NCI-H1092 (cell line): ENCODE measurements at places on chromosomes 4 and X.

DNA sequence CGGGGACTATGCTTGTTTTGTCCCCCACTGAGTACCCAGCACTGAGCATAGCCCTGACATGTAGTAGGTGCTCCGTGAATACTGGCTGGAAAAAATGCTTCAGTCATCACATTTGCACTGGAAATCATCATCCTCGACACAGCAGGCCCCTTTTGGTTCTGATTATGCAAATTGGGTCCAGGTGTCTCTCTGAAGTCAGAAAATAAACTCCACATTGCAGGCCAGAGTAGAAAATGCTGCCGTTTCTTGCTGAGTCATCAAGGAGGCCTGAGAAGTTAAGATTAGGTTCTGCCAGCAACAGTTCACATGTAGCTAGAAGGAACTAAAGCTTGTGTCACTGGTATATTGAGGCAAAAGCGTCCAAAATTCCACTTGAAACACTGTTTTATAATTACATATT lies 15.0 kb upstream of the STK32B start:
- no peak for DNase-seq

DNA sequence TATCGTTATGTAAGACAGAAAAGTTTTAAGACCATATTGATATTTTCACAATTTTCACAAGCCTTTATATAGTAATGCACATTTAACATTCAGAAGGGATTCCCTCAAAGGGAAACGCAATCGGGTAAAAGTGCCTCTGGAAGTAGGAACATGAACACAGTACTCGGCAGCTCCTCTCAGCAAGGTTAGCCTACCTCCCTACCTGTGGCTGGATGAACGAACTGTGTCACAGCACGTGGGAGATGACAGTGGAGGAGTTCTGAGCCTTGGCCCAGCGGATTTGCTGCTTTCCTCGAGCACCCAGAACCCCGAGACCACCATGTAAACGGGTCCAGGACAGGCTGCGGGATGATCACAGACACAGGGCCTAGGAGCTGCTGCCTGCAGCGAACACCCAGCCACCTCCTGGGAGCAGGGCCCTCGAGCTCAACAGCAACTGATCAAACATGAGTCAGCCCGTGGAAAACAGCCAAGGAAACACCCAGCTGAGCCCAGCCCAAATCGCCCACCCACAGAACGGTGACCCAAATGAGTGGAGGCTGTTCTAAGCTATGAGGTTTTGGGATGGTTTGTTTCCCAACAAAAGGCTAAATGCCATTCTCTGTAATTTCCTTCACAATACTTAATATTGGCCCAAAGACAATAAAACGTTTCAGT lies 30.4 kb downstream of the FAT1 start:
- no peak for DNase-seq

DNA sequence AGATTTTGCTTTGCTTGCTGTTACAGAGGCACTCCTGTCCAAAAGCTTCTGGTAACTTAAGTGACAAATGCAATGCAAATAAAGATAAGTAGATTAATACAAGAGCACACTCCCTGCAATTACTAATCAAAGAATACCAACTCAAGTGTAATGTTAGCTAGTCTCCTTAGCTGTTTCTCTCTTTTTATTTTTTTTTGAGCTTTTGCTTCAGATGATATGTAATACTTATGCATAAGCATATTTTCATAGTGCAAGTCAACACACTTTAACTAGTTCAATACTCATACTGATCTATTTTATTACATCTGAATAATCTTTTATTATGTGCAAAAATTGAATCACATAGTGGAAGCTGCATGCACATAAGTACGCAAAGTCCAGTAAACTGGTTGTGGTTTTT lies 2.7 kb downstream of the SLC7A11 start:
- no peak for DNase-seq

GRCh38 chr4:169286562-169287301 lies 16.0 kb upstream of the SH3RF1 start:
- no peak for DNase-seq

DNA sequence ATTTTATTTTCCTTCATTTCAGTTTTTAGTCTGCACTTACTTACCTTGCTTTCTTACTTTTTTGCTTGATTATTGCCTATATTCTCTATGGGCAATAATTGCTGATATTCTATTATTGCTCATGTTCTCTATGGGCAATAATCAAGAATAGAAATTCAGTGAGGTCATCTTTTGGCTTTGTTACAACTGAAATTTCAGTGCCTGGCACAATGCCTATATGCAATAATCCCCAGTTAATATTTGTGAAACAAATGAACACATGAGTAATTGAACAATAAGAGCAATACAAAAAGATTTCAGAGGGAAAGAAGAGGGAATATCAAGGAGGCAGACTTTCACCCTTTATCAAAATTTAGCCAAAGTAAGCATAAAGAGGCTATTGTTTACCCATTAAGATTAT lies 48.6 kb upstream of the ARSJ start:
- DNase-seq: no peak

- no peak for DNase-seq
Measured at GRCh38 chrX:153637121-153638040, 9.6 kb upstream of the DUSP9 start.

- no peak for DNase-seq
Measured at GRCh38 chr4:147381749-147382148, 99.1 kb upstream of the EDNRA start.

GRCh38 chr4:17561195-17561909 lies 15.6 kb upstream of the LAP3 start:
- DNase-seq: no peak

DNA sequence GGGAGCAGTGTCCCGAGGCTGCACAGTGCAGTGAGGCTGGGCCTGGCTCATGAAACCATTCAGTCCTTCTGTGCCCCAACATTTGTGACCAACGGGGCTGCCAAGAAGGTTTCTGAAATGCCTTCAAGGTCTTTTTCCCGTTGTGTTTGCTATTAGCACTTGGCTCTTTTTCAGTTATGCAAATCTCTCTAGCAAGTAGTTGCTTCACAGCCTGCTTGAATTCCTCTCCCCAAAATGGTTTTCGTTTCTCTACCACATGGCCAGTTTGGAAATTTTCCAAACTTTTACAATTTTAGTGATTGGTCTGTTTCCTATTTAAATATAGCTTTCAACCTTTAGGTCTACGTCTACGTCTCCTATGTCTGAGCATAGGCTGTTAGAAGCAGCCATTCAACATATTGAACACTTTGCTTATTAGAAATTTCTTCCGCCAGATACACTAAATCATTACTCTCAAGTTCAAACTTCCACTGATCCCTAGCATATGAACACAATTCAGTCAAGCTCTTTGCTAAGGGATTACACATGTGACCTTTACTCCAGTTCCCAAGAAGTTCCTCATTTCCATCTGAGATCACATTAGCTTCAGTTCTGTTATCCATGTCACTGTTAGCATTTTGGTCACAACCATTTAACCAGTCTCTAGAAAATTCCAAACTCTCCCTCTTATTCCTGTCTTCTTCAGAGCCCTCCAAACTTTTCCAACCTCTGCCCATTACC lies 901.8 kb downstream of the GLUD2 start:
- no peak for DNase-seq

GRCh38 chr4:173463816-173464215 lies 64.9 kb upstream of the SCRG1 start:
- no peak for DNase-seq

GRCh38 chrX:150268839-150269355 lies 94.2 kb upstream of the MAMLD1 start:
- DNase-seq: no peak

DNA sequence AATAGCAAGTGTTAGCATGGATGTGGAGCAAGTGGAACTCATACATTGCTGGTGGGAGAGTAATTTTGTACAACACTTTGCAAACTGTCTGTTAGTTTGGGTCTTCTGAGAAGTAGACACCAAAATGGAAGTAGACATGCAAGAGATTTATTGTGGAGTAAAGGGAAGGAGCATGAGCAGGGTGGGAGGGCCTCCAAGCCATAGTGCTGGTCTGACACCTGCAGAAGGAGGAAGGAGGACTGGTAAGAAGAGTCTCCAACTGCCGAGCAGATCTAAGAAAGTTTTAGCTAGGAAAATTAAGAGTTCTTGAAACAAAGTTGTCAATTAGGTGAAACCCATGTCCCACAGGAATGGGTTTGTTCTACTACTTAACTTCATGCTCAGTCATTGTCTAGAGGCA lies 64.0 kb upstream of the DDIT4L start:
- DNase-seq: no peak

GRCh38 chrX:24203072-24203808 lies 53.7 kb downstream of the ZFX start:
- DNase-seq: no peak

DNA sequence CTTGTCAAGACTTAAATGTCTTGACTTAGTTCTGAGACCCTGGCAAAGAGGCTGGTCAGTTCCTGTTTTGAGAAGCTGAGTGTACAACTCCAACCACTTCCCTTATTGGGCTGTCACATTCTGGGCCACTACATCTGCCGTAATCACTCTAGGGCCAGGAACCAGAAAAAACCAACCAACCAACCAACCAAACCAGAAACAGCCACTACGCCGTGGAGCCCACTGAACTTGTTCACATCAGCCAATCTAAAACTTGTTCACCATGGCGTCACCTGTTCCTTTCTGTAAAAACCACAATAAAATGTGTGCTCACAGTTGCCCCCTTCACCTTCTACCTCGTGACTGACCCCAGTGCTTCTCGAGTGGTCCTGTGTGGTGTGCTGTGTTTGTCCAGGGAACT lies 107.3 kb downstream of the JADE1 start:
- no peak for DNase-seq

- no peak for DNase-seq
Measured at GRCh38 chrX:57573754-57574153, 18.1 kb upstream of the ZXDB start.

- DNase-seq: no peak
Measured at GRCh38 chr4:183468210-183469095, 24.0 kb downstream of the CDKN2AIP start.

GRCh38 chr4:152356428-152357034 lies 179.4 kb downstream of the FBXW7 start:
- no peak for DNase-seq
